NCI-H460 (cell line): ENCODE measurements at places on chromosomes 3 and 15. TPM values are rescaled to one million over a fixed set of nuclear protein-coding genes. Genes with fewer than 3 reads are reported as not detected.

GRCh38 chr3:142904639-142905436 lies 16.0 kb upstream of the PCOLCE2 start:
- DNase-seq: no peak

DNA sequence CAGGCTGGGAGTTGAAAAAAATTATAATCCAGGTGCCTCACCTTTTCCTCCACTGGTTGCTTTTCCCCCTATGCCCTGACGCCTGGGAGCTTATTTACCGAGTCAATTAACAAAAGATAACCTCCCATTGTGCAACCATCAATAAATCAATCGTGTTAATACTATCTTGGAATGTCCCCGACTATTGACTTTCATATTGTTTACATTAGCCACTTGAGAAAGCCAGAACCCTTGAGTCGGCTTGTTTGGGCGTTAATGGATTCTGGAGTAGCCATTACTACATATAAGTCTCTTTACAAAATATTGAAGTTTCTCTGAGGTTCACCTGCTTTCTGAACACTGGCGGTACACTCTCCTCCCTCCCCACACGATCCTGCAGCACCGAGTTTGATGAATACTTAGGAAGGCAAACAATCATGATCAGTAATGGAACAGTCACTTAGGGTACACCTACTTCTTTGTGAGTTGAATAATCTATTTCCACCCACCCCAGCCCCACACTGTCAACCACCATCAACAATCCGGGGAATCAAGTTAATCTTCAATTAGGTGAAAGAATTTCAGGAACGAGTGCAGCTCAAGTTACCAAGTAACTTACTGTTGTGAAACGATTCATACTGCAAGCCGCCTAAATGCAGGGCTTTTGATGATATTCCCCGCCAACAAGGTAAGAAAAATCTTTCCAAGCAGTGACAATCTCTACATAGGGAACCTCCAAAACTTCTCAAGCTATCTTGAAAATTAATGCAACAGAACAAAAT lies 159.3 kb upstream of the NR2F2 start:
- DNase-seq: no peak

NCBP2 gene
- total RNA-seq: 43.2 and 53.8 TPM in 2 replicates

DNA sequence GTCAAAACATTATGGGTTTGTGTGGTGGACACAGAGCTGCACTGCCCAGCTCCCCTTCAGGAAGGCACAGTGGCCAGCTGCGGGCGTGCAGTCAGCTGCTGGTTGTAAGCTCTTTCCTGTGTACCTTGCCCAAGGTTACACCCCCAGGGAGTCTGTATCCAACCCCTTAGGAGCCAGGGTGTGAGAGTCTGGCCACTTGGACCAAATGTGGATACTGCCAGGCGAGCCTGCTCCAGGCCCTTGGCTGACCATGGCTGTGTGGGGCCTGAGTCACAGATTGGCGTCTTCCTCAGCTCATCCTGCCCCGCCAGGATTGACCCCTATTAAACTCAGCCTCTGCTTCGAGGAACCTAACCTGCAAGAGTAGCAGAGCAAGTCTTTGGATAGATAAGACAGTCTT lies 56.9 kb downstream of the ABHD5 start:
- no peak for DNase-seq

DNA sequence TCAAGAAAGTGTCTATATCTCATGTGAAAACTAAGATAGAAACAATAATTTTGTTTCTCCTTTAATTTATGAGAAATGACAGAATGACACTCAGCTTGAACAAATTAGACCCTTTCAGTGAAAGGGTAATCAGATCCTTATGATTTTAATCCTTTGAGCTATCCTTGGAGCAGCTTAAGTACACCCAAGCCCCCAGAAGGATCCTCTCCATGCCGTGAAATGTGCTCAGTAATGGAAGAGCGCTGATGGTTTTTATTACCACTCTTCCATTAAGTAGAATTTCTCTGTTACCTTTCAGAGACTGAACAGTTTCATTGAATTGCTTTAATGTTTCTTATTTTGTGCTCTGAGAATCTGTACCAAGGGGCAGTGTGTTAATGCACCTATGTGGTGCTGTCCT lies 54.3 kb downstream of the HMG20A start:
- no peak for DNase-seq

DNA sequence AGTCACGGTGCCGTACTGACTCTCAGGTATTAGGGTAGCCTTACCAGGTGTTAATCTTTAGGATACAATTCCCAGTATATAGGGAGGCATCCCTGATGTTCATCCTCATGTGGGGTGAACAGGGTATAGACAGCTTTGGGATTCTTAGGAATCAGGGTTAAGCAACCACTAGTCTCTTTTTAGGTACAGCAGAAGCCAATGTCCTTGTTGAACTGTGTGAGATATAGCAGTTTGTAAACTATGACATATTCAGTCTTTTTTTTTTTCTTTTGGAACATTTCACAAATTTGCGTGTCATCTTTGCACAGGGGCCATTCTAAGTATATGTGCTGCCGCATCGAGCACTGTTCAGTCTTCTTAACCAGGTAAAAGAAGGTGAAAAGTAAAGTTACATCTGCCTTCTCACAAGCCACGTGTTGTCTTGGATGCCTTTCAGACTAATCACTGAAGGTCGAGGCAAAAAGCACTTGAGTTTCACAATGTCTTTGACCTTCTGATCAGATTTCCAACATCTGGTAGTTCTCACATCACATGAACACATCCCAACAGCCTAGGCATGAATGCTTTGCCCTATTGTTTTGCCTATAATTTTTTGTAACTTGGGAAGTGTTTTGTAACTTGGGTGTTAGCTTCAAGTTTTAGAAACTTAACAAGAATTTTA lies 17.2 kb downstream of the TSEN2 start:
- DNase-seq: no peak

CCDC54 gene
- total RNA-seq: not detected in 2 replicates

OTOL1 gene
- not detected in 2 replicates for total RNA-seq

GRCh38 chr15:62296756-62297507 lies 131.8 kb upstream of the C2CD4B start:
- DNase-seq: no peak

PIERCE2 gene
- 38.2 and 40.4 TPM in 2 replicates for total RNA-seq

GPR171 gene
- total RNA-seq: not detected in 2 replicates

UBE2E1 gene
- 77.1 and 87.2 TPM in 2 replicates for total RNA-seq

GRCh38 chr3:151226088-151226563 lies 23.1 kb upstream of the GPR171 start:
- DNase-seq: peak; percentile 17

DNA sequence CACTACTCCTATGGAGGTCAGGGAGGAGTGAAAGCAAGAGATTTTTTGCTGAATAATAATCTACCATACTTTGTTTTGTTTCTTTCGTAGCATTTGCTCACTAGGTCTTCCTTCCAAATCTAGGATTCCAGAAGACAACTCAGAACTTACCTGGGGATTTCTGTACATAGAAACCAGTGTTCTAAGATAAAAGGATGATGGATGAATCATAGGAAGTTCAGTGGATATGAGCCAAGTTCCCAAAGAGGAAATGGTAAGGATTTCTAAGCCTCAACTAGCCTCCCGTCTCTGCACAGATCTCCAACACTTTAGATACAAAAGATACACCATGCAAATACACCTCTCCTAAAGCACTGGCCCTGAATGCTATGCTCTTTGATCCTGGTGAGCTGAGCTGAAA lies 283.9 kb downstream of the TAFA4 start:
- DNase-seq: no peak

DNA sequence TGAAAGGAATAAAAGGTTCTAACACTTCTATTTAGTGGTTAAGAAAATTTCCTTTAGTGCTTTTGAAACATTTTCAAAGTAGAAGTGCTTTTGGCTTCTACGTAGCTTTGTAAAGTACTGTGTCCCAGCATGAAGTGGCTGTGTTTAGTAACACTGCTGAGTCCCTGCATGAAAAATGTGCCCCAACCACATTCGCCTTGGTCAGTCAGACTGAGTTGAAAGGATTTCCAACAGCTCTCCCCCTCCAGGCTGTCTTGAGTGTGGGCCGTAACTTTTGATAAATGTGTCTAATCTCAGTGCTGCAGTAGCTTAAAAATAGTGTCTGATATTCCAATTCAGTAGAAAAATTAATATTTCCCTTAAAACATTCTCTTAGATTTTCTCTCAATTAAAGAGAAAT lies 115.0 kb downstream of the NR1D2 start:
- no peak for DNase-seq

GRCh38 chr3:146493221-146493620 lies 23.9 kb upstream of the PLSCR2 start:
- no peak for DNase-seq

HACD2 gene
- total RNA-seq: 21.3 and 25.4 TPM in 2 replicates

CCR8 gene
- not detected in 2 replicates for total RNA-seq

SGO1 gene
- total RNA-seq: 13.7 and 16.6 TPM in 2 replicates

DNA sequence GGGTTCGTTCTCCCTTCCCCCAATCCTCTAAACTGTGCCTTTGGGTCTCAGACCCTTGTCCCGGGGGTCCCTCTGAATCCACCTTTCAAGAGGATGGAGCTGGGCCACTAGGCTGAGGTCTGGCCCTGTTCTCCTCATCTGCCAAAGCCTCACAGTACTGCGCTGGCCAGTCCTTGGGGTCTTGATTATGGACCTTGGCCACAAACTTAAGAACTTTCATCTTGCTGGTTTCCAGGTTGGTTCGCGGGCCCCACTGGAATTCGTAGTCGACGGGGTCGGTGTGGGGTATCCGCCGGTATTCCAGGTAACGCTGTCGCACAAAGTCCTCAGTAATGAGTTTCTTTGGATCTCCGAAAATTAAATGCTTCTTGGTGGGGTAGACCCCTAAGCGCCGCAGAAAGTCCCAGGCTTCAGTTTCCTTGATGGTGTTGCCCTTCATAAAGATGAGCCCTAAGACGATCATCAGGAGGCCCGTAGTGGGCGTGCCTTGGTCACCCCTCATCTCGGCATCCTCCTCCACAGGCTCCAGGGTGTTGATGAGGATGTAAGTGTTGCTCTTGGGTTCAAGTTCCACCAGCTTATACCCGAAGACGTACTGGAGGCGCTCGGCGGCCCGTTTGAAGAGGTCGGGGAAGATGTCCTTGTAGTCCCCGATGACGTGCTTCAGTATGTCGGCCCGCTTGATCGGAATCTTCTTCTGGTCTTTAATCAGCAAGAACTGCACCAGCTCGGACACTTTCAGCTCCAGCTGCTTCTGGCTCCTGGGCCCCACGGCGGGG lies 727 bp downstream of the NSMCE3 start:
- DNase-seq: peak; percentile 9

DNA sequence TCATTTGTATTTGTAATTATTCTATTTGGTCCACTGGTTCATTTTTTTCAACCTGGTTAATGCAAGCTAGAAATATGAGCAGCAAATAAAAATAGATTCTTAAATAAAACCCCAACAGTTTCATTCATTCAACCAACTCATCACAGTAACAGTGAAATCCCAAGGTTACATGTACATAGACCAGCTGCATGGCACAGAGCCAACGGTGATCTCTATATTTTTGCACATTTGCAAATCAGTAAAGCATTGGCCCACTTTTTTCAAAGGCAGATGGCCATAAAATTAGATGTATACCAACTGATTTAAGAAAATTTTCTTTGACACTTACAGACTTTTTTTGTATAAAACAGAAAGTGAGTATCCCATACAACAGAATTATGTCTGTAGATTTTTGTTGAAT lies 49.3 kb downstream of the STRIT1 start:
- DNase-seq: no peak

PLSCR2 gene
- 0.43 TPM in 1 of 2 replicates, not detected in the other for total RNA-seq

DNA sequence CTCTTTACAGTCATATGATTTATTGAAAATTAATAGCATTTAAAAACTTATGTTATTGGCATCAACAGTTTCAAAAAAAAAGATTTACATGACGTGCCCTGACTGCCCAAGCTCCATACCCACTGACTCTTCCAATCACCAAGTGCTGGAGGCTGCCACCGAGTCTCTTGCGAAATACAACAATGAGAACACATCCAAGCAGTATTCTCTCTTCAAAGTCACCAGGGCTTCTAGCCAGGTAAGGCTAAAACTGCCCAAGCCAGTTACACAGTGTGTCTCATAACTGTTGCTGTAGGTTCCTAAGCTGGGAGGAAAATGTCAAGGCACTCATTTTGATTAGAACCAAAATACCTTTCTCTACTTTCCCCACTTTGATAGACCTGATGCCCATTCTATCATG lies 4.5 kb downstream of the FETUB start:
- DNase-seq: no peak

- DNase-seq: no peak
These were observed 137.6 kb downstream of the SPATA16 start for GRCh38 chr3:173003471-173003870.

DNA sequence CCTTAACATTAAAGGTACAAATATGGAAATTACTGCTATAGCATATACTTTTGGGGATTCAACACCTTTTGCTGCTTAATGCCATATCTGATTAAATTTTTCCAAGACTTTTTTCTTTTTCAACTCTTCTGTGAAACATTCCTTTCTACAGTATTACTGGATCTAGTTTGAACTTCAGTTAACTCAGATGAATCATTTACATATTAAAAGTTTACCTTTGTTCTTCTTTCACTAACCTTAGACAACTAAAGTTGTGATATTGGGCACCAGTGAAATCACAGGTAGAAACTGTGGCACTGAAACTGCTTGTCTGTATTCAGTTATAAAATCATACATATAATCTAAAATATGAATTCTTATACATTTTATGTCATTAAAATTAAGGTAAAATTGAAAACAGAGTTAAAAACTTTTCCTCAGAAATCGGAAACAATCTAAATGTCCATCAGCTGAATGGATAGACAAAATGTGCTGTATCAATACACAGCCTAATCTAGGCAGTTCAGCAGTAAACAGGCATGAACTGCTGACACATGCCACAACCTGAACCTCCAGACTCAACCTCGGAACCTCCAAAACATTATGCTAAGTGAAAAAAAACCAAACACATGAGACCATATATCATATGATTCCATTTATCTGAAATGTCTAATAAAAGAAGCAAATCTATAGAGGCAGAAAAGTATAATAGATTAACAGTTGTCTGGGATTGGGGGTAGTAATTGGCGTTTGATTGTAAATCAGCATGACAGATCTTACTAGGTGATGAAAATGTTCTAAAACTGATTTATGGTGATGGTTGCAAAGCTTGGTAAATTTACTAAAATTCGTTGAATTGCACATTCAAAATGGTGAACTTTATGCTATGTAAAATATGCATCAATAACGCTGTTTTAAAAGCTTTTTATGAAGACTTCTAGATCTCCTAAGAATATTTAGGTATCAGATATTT lies 50.0 kb downstream of the PPARG start:
- DNase-seq: no peak

- no peak for DNase-seq
These were observed 80.6 kb upstream of the CHD2 start for GRCh38 chr15:92819278-92820235.

KNG1 gene
- total RNA-seq: not detected in 2 replicates

DNA sequence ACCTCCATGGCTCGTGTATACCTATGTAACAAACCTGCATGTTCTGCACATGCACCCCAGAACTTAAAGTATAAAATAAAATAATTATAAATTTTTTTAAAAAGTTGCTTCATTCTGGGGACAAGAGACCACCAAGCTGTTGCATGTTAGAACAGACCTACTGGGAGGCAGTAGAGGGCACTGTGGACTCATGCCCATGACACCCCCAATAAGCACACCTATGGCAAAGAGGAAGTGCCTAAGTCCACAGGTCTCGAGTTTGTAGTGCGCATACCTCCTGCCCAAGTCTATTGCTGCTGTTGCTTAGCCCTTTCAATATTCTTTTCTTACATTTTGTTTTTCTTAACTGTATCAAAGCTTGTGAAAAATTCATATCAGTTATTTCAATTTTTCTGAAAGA lies 267.9 kb upstream of the THBS1 start:
- DNase-seq: no peak

NANOGP8 gene
- total RNA-seq: not detected in 2 replicates

- DNase-seq: no peak
These were observed 234.5 kb upstream of the ICE2 start for GRCh38 chr15:60713119-60714084.
